ENCODE measurements at places on chromosomes 5 and 9.

DNA sequence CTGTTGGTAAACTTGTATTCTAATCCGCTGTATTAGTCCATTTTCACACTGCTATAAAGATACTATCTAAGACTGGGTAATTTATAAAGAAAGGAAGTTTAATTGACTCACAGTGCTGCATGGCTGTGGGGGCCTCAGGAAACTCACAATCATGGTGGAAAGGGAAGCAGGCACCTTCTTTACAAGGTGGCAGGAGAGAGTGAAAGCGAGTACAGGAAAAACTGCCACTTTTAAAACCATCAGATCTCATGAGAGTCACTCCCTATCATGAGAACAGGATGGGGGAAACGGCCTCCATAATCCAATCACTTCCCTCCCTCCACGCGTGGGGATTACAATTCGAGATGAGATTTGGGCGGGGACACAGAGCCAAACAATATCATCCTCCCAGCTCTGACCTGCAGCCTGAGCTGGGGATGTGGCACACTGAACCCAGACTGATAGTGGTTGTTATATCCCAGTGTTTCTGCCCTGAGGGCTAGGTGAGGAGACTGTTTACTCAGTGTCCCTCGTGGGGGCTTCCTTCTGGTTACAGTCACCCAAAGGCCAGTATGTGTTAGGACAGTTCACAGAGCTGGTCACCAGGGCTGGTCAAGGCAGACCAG lies 488.3 kb downstream of the KDM4C start:
- no peak for DNase-seq

- DNase-seq = no peak
These were observed 204.1 kb upstream of the SEMA6A start for GRCh38 chr5:116778651-116779280.

GRCh38 chr9:73595036-73595545 lies 443.4 kb downstream of the ANXA1 start:
- peak; percentile 87 for DNase-seq

DNA sequence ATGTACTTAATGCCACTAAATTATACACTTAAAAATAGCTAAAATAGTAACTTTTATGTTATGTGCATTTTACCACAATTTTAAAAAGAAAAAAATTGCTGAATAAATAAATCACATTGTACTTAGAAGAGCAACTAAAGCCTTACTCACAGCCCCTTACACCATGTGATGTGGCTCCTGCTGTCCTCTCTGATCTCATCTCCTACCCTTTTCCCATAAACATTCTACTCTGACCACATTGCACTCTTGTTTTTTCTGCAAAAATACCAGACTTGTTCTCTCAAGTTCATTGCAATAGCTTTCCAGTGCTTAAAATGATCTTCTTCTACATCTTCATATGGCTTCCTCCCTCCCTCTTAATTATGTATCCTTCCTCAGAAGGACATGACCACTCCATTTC lies 268.4 kb downstream of the ELAVL2 start:
- no peak for DNase-seq

- peak; percentile 71 for DNase-seq
These were observed 160.1 kb upstream of the SHB start for GRCh38 chr9:38229104-38229500.

DNA sequence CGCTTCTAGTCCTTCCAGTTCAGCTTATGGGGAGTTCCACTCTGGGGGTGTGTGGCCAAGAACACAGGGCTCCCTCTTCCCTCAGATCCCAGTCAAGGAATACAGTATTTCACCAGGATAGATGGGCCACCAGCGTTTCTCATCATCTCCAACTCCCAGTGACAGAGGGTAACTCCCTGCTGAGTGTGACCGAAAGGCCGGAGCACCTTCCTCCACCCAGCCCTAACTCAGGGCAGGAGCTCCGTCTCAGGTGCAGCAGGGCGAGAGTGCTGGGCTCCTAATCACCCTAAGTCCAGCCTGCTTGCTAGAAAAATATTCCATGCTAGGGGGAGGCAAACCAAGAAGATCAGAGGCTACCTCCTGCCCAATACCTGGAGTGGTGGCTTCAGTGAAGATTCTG lies 102.6 kb downstream of the ADAMTS2 start:
- no peak for DNase-seq

DNA sequence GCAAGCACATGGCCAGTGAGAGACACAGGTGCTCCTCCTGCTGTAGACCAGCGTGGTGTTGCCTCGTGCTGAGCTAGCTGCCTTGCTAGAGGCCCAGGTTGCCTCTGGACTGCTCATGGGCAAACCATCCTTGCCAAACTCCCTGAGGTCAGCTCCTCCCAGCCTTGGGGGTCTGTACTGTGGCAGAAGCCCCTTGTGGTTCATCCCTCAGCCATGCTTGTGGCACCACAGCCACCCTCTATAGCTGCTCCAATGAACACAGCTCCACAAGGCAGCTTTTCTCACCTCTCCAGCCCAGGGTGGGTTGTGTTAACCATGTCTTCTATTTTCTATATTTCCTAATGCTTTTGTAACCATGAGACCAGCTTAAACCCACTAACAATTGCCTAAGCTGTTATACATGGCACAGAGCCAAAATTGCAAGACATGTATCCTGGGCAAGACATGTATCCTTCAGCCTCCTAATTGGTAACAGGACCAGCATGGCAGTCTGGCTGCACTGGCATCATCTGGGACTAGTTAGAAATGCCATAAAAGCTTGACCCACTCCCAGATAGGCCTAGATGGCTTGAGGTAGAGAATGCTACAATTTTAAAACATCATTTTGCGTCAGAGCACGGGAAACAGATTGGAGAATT lies 183.1 kb upstream of the S1PR3 start:
- DNase-seq = no peak

DNA sequence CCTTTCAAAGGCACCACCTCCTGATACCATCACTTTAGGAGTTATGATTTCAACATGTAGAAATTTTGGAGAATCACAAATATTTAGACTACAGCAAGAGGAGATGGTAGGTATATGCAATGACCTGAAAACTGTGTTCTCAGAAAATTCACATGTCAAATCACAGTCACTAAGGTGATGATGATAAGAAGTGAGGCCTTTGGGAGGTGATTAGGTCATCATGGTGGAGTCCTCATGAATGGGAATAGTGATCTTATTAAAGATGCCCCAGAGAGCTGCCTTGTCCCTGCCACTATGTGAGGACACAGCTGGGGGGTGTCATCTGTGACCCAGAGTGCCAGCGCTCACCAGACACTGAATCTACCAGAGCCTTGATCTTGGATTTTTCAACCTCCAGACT lies 513.5 kb upstream of the TUSC1 start:
- DNase-seq = no peak

- no peak for DNase-seq
These were observed 6.7 kb downstream of the SUSD3 start for GRCh38 chr9:93065135-93065720.

- peak; percentile 93 for DNase-seq
These were observed 68.2 kb downstream of the FAM114A2 start for GRCh38 chr5:153970496-153970895.

GRCh38 chr9:69149321-69149807 lies 24.7 kb upstream of the TJP2 start:
- DNase-seq = no peak

DNA sequence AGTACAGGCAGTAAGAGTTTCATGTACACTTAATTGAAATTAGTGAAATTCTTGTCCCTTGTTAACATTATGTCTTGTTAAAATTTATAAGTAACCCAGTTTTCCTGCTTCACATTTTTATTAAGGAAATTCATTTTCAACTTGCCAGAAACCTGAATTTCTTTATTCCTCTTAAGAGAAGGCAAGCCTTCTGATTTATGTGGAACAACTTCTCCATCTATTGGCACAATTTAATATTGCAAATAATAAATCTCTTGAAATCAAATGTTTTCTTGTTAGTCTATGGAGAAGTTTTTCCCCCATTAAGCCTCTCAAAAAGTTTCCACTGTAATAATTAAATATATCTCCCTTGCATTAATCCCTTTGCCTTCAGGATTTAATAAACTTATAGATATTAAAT lies 33.8 kb upstream of the ACO1 start:
- peak; percentile 63 for DNase-seq

- no peak for DNase-seq
These were observed 30.8 kb downstream of the GLRX start for GRCh38 chr5:95791751-95792150.

DNA sequence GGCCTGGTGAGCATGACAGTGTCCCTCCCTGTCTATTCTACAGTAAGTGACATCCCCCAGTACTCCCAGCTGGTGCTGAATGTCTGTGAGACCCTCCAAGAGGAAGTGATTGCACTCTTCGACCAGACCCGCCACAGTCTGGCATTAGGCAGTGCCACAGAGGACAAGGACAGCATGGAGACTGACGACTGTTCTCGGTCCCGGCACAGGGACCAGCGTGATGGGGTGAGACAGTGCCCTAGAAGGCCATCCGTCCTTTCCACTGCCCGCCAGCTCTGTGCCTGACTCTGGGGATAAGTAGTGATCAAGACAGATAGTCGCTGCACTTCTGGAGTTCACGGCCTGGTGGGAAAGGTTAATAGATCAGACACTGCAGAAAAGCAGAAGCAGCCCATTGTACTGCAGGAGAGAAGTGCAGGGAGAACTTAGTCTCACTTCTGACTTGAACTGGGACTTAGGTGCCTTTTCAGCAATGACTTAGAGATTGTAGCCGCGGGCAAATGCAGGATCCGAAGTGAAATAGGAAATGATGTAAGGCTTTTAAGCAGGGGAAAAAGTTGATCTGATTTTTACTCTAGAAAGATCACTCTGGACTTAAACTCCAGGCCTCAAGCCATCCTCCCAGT lies 28.4 kb downstream of the SH3GLB2 start:
- DNase-seq = no peak

DNA sequence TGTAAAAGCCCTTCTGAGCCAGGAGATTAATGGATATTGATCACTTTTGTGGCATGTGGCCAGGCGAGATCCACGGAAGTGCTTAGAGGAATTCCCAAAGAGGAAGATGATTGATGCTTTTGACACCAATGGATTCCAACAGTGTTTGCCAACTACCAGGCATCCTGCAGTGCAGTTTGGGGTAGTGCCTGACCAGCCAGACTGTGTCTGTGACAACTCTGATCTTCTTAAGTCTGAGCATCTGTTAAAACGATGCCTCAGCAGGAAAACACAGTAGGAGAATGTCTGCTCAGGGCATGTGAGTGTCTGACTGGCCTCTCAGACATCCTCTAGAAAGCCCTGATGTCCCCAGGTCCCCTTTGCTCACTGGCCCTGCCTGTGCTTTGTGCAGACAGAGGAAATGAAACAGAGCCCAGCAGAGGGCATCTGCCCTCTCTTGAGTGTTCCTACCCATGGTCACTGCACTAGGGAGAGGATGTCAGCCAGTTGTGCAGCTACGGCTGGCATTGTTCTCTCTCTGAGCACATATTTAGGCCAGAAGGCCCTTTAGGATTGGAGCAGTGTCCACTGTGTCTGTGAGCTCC lies 57.0 kb downstream of the TRPC7 start:
- DNase-seq = peak; percentile 36

DNA sequence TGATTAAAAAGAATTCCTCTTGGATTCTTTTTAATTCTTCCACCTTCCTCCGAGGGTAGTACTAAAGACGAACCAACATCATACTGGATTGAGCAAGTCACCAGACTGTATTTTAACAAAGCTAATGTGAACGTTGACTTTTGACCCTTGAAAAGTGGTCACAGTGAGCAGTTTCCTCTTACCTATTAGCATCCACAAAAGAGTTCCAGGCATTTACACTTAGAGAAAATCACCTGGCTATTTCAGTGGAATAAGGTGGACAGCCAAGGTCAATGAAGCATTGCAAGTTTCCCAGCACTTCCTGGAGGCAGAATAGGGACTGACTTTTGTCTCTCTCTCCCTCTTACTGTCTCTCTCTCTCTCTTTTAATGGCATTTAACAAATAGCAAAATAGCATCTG lies 145.1 kb upstream of the DAB2 start:
- no peak for DNase-seq

DNA sequence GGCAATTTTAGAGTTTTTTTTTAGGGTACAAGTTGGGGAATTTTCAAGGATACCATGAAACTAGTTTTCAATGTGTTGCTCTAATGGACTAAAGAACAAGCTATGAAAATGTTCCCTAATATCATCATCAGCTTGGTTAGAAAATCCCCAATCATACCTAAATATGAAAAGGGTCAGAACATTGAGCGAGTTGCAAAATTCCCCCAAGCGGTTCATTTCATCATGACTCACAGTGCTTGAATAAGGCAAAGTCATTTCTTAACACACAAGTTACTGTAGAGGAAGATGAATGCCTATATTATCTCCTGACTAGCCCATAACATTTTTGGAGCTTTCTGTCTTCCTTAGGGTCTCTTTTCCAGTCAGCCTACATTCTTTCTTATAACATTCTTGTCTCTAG lies 62.7 kb downstream of the ST8SIA4 start:
- DNase-seq = no peak

DNA sequence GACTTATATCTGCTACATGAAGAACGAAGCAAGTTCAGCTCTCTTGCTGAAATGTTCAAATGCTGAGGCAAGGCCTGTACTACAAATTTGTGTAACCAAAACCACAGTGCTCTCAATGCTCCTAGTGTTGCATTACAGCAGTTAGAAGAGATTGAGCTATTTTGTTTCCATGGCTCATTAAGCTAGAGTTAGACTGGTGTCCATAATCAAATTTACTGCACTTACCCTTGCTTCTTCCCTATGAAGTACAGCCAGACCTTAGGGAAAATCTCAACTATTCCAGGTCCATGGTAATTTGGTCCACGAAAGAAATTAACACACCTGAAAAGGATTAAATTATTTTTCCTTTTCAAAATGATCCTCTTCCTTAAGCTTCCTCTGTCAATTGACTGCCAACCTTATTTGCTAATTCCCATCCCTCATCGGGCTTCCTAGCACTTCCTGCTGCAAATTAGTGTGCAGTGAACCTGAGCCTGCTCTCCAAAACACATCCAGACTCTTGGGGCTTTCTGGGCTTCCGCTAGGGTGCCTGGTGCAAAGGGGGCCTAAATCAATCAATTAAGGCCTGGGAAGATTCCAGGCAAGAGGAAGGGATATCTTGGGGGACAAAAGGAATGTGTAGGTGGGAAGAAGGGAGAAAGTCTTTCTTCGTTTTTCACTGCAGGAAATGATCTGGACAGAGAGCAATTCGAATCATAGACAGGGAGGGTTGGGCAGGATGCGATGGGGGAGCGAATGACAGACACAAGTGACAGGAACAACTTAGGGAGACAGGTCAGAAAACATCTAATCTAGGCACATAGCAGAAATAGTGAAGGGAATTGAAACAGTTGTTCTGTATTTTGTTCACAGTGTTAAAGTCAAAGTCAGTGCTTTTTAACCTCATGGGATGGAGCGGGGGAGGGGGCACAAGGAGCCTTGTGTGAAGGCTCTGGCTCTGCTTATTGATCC lies 542.4 kb downstream of the RAB3C start:
- DNase-seq = peak; percentile 53

GRCh38 chr9:11319538-11319937 lies 706.7 kb upstream of the PTPRD start:
- peak; percentile 68 for DNase-seq

GRCh38 chr9:4743131-4743875 lies 2.3 kb upstream of the AK3 start:
- no peak for DNase-seq

DNA sequence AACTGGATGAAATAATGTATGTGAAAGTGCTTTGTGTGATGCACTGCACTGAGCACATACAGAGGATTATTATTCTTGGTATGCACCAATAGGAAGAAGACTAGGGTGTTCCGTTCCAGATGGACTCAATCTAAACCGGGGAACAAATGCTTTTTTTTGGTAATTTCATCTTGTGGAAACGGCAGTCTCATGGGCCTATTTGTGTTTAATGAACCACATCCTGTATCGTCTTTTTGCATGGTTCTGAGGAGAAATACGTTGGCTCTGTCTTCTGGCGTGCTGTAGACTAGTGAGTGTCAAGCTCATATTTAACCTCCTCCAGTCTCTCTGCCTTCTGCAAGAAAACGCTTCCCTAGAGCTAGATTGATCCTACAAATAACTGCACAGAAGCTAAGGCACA lies 30.0 kb downstream of the TRIM32 start:
- peak; percentile 40 for DNase-seq

- peak; percentile 13 for DNase-seq
These were observed 235.2 kb upstream of the DAB2 start for GRCh38 chr5:39660020-39660419.

Data from eye (tissue), 1 donor.